ENCODE measurements at places on chromosomes 5 and 9. TPM values are rescaled to one million over a fixed set of nuclear protein-coding genes. Genes with fewer than 3 reads are reported as not detected.

The SEMA5A gene
- 56.4 TPM for polyA plus RNA-seq

The C5orf58 gene
- not detected for polyA plus RNA-seq

The HMCN2 gene
- not detected for polyA plus RNA-seq

The CCDC69 gene
- 0.93 TPM for polyA plus RNA-seq

The GLDC gene
- 0.44 TPM for polyA plus RNA-seq

The SAXO1 gene
- not detected for polyA plus RNA-seq

The LURAP1L gene
- 15.5 TPM for polyA plus RNA-seq

The PCDHA1 gene
- 0.04 TPM for polyA plus RNA-seq

The COX7C gene
- 309 TPM for polyA plus RNA-seq

The GLIPR2 gene
- 26.3 TPM for polyA plus RNA-seq
